ENCODE measurements at places on chromosomes 3 and 15.

DNA sequence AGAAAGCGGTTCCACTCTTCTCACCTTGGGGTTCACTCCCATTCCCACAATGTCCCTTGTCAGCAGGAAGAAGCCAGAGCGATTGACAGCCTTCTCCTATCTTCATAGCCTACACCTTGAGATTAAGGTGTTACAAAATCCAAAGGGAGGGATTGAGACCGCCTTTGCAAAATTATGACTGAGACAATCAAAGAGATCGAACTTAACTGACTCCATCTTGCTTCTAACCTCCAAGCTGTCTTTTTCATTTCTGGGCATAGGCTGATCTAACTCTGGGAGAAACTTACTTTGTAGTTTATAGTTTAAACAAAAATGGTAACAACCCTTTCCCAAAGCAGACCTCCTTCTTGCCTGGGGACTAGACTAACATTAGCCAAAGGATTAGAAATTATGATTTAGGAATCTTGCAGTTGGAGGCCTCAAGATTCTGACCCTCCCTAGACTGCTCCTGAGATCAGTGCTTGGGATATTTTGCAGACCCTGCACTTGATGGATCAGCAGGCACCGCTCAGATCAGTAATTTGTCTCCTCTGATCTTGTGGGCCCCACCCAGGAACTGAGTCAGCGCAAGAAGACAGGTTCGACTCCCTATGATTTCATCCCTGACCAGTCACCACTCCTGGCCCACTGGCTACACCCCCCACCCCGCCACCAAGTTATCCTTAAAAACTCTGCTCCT, 40.0 kb downstream of the PAQR5 start:
- DNase-seq, result no peak

DNA sequence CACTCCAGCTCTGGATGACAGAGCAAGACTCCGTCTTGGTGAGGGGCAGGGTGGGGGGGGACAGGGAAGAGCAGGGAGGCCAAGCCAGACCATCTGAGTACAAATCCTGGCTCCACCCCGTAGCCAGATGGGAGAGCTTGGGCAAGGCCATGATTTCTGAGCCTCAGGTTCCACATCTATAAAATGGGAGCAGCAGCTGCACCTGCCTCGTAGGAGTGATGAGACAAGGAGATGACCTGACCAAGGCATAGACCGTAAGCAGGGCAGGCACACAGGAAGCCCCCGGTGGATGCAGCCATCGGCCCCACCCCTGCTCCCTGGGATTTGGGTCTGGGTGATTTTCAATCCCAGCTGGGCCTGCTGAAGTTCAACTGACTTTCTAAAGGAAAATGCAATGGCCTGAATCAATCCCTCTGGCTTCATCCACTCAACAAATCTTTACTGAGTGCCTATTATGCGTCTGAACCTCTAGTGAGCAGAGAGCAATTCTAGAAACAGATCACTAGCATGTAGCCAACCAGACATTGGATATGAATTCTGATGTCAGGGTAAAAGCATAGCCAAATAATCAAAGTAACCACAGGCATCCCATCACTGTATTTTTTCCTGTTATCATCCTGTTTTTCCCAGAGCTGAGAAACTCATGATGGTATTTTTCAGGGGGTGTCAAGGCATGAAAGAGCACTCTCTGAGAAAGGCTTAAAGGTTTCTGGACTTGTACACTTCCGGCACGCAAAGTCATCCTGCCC, 141.2 kb downstream of the NUP210 start:
- DNase-seq, result no peak

DNA sequence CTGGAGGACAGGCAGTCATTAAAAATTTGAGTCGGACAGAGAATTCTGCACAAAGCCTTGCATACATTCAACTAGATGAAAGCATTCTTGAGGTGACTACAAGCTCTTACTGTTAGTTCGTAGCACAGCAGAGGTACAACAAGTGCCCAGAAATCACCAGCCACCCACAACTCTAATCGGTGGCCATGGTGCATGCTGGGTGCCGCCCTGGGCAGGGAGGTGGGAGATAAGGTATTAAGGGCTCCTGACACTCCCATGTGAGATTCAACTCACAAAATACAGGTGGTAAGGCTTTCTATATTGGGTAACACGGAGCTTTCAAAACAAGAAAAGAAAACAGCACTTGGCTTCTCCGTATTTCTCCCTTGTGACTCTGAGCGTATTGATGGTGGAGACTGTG, 66.0 kb downstream of the MEIS2 start:
- no peak for DNase-seq

DNA sequence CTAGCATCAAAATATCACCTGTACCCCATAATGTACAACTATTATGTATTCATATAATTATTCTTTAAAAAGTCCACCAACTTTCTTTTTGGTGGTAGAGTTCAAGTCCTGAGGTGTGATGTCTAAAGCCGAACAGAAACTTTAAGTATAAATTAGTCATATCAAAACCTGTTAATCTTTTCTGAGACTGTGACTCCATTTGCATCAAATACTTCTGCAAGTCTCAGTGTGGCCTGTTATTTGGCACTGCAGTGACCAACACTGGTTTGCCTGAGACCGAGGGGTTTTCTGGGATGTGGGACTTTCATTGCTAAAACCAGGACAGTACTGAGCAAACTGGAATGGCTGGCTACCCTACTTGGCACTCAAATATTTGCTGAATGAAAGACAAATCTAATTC, 7.3 kb downstream of the NGLY1 start:
- DNase-seq, result no peak

GRCh38 chr3:174958671-174959328, 99.7 kb downstream of the NAALADL2 start:
- DNase-seq, result no peak

GRCh38 chr3:118526758-118527513, 507.7 kb downstream of the IGSF11 start:
- DNase-seq, result no peak

GRCh38 chr15:80265021-80265420, 13.0 kb upstream of the CTXND1 start:
- DNase-seq, result peak; percentile 7

GRCh38 chr3:10771486-10772270, 44.4 kb upstream of the SLC6A11 start:
- DNase-seq, result no peak

DNA sequence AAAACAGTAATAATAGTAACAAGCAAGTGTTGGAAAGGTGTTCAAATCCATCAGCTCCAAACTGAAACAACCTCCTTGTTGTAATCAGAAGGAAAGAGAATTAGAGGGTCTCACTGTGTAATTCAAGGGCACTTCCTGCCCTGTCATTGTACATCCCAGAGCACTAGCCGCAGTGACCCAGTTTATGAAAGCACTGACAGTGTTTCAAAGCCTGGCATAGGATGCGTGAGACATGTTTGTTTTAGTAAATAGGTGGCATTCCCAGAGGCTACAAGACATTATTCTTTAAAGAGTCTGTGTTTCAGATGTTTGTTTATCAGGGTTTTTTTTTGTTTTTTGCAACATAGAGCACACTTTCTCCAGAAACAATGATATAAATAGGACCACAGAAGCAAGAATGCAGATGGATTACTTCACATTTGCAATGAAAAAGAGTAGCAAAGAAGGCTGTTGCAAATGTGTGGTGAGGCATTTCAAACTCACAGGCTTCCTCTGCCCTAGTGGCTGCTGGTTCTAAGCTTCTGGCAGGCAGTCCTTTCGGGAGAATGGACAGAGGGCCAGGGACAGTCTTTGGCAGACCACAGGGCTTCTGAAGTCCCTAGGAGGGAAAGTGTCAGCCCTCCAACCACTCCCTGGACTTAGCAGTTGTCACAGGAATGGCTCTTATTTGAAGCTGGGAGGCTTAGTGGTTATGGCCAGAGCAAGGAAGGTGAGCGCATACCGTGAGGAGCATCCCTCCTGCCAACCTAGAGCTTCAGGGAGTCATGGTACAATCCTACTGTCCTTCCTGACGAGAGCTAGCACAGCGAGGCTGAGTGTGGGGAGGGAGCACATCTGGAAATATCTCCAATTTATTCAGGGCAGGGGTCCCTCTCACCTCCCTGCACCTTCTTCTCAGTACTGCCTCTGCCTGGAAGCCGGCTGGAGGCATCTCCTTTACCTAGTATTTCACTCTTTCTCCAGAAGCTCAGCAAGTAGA, 31.4 kb upstream of the TIPARP start:
- DNase-seq, result no peak

DNA sequence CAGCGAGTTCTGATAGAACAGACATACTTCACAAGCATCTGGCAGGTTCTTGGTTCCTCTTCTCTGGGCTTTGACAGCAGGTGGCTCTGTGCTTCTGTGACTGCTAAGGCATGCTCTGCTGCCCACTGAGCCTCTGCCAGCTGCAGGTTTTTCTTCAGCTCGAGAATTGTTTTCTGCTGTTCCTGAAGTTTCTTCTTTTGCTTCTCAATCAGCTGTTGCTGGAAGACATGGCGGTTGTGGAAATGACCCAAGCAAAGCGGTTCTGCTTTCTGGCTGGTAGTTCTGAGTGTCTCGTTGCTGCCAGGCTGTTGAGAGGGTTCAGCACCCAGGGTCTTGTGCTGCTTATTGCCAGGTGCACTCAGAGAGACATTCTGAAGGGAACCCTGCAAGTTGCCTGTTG, 50.8 kb downstream of the CCDC191 start:
- no peak for DNase-seq

DNA sequence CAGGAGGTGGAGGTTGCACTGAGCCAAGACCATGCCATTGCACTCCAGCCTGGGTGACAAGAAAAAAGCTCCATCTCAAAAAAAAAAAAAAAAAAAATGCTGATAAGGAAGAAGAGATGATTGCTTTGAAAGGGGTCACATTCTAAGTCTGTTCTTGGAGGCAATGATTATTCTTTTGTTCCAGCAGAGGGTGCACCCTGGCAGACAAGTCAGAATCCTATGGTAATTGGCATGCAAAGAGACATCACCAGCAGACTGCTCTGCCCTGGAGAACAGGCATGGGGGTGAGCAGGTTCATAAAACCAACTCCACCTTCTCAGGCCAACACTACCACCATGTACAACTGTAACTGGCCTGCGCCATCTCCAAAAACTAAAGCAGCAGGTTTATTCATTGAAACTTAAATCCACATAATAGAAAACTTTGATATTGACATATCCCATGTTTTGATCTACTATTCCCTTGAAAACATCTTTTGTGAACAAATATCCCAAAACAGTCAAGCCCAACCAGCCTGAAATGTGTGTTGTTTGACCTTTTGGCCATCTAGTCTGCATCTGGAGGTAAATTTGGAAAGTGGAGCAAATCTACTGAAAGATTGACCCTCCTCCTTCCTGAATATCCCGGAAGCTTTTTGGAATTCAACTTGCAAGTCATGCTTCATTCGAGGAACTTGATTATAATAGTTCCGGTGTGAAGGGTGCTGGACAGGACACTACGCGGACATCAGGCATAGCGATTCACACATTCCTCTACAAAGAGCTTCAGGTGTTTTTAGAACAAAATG, 100.3 kb downstream of the MECOM start:
- DNase-seq, result no peak

DNA sequence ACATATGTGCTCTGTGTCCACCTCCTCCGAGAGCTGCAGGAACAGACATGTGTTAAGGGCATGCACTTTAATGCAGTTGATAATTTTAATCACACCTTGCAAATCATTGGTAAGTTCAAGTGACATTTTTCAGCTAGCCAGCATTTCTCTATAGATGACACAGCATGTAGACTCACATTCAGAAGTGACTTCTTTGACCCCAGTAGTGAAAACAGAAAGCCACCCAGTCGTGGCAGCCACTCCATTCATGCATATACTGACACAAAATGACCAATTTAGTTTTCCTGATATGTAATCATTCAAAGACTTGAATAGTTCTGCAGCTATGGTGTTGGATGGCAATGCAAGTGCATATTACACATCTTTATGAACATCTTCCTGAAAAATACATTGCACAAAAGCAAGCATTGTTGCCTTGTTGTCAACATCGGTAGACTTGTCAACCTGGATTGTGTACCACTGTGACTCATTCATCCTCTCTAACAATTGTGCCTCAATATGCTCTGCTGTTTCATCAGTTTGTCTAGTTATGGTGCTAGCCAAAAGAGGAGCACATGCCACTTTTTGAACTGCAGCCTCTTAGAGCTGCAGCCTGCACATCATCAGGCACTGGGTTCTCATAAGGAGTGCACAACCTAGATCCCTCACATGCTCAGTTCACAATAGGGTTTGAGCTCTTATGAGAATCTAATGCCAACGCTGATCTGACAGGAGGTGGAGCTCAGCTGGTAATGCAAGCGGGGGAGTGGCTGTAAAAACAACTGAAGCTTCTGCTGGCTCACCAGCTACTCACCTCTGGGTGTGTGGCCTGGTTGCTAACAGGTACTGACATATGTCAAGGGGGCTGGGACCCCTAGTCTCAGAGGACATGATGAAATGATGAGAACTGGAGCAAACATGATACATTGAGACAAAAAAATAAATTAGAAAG, 622.0 kb downstream of the PYDC2 start:
- no peak for DNase-seq

DNA sequence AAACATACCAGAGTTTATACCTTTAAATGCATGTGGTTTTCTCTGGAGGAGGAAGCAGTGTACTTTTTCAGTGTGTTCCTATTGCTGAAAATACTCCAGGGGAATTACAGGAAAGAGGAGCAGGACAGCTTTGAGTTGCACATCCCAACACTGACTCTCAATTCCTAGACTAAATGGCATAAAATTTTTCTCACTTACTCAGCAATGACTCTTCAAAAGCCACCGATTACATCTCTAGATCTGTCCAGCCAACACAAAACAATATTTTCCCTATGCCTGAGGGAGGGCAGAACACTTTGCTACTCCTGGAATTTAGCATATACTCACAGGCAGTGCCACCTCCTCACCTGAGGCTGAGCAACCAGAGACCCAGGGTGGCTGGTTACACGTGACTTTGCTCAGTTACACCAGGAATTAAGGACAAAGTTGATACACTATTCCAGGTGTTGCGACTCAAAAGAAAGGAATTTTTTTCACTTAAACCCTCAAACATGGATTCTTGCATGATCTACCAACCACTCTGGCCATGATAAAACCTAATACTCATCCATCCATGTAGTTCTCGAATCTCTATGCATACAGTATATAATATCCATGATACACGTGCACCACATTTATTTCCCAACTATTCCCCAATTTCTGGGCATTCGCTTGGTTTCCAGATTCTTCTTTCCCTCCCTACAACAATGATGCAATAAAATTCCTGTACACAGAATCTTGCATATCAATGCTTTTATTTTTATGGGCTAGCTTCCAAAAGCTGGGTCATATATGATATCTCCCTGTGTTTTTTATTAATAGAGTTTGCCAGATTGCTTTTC, 194.6 kb downstream of the THRB start:
- no peak for DNase-seq

GRCh38 chr3:71514621-71515020, 68.9 kb downstream of the FOXP1 start:
- no peak for DNase-seq

DNA sequence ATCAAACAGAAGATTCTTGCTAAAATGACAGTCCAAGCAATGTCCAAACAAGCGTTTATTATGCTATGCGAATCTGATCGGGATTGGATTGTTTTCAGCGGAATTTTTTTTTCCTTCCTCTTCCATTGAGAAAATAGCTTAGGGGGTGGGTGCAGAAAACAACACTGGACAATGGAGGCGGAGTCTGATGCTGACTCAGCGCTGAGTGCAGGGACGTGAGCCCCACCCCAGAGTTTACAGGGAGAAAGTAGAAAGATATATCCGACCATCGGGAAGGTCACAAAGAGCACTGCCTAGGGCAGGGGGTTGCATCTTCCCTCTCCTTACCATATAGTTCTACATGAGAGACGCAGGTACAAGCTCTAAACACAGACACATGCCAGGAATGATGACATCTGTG, 117.0 kb downstream of the FOXP1 start:
- no peak for DNase-seq

- DNase-seq, result no peak
Observed at GRCh38 chr3:30538791-30539190, 67.6 kb upstream of the TGFBR2 start.

- DNase-seq, result no peak
Observed at GRCh38 chr15:65258375-65259262, 28.1 kb downstream of the PARP16 start.

- no peak for DNase-seq
Observed at GRCh38 chr3:129927072-129927471, 33.6 kb upstream of the TMCC1 start.

Measured in activated CD4-positive, alpha-beta T cell treated with anti-CD3 and anti-CD28 coated beads, Interleukin-2, Interleukin-6, amounts not matched to agents 100 ng/mL and 50 ng/mL, durations not matched to agents 16 hours and 8 hours (primary cell).